ENCODE measurements at places on chromosomes 1 and 21.

GRCh38 chr21:41247561-41248545 is 68.7 kb upstream of the FAM3B start:
- DNase-seq: no peak

GRCh38 chr1:3924825-3925220 is 24.8 kb upstream of the C1orf174 start:
- DNase-seq: no peak

DNA sequence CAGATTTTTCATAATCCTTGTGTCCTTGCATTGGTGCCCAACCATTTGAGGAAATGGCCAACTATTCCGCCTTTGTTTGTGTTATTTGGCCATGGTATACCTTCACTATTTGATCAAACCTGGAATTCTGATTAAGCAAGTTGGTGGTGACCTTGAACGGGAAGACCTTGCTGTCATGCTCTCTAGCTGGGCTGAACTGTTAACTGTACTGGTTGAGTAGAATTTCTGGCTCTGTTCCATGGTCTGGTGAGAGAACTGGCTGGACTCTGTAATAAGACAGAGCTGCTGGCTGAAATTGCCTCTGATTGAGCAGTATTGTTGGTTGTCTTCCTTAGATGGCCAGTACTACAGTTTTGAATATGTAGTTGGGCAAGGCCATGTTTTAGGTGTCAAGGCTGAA is 3.0 kb upstream of the LCE3C start:
- DNase-seq: no peak

DNA sequence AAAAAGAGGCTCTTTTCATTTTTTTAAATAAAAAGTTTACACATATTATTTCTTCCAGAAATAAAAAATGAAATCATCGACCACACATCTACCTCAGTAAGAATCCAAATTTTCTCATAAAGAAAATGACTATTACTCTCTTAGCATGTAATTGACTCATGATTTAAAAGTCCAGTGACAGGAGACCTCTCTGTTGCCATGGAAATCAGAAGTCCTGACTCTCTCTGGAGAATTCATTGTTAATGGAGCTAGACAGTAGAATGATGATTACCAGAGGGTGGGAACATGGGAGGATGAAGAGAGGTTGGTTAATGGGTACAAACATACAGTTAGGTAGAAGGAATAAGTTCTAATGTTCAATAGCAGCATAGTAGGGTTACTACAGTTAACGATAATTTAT is 5.0 kb upstream of the CLCA4 start:
- DNase-seq: no peak

- no peak for DNase-seq
Observed at GRCh38 chr1:932173-932510, 8.4 kb downstream of the SAMD11 start.

DNA sequence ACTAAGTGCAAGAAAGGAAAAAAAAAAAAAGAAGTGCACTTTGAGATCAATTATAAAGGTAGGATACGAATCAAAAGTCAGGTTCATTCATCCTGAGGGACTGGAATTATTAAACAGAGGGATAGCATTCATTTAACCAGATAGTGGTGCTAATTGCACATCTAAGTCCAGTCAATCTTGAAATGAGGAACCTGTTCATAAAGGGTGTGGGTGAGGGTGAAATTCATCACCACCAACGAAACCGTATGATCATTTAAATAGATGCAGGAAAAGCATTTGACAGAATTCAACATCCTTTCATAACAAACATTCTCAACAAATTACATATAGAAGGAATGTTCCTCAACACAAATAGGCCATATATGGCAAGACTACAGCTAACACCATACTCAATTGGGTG is 5.6 kb downstream of the CTSS start:
- no peak for DNase-seq

- no peak for DNase-seq
Observed at GRCh38 chr1:10667861-10668761, 128.3 kb downstream of the CASZ1 start.

GRCh38 chr1:60916906-60917305 is 165.5 kb upstream of the NFIA start:
- no peak for DNase-seq

DNA sequence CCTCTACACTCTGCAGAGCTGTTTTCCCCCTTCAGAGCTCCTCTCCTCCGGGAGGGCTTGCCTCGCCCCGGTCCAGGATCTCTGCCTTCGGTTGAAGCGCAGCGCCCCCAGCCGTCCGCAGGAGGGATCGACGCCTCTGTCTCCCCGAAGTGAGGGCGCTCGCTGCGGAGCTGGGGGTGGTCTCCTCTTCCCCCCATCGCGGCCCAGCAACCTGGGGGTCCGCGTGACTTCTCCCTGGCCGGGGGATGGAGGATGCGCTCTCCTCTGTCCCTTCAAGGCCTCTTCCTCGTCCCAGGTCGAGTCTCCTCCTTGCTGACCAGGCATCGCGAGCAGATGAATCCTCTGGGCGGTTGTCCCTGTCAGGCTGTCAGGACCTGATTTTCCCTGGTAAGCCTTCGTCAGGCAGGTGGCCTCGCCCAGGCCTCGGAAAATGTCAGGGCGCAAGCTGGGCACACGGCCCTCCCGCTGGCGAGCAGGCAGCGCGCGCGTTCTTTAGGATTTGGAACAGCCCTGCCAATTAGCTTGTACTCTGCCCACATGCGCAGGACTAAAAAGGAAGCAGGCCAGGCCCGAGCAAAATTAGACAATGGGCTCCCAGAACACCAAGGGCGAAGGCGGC is 90.5 kb downstream of the EDEM3 start:
- peak; percentile 13 for DNase-seq

GRCh38 chr1:29047142-29047541 is 76.6 kb downstream of the TMEM200B start:
- no peak for DNase-seq

GRCh38 chr1:55259911-55260609 is 44.9 kb upstream of the USP24 start:
- no peak for DNase-seq

DNA sequence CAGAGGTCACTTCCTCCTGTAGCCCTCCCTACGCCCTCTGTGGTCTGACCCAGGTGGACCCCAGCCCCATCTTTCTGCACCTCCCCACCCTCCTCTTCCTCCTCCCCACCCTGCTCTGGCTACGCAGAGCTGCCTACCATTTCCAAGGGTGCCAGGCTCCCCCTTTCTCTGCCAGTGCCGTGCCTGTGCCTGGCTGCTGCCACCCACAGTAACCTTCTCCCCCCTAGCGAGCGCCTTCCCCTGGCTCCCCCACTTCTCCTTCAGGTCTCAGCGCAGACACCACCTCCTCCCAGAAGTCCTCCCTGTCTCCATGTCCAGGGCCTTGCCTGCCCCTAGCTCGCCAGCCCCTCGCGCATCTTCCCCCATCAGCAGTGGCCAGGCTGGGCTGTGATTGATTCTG is 471.5 kb downstream of the PTPRU start:
- DNase-seq: no peak

DNA sequence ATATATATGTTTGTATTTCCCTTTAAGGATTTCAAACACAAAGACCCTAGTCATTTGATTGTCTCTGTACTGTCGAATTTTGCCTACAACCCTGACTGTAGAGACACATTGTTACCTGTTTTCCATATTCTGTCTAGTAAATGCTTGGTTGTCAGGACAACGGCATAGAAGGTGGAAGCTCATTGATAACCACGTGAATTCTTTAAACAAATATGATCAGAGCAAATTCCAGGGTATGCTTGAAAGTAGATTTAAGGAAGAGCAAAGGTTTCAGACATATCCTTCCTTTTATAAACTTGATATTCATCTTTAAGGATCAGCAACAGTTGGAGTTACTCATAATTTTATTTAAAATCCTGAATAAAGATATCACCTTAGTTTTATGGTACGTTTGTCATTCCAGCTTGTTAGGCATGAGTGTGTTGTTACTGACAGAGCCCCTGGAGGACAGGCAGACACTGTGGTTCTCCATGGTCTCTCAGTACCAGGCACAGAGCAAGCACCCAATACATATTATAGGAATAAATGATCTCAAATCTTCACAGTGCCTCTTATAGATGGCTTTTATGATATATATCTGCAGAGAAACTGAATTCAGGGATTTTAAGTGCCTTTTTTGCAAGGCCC is 203.2 kb downstream of the FGGY start:
- no peak for DNase-seq

GRCh38 chr1:57450981-57451380 is 27.1 kb upstream of the DAB1 start:
- DNase-seq: no peak

GRCh38 chr1:221777431-221778072 is 35.7 kb upstream of the DUSP10 start:
- peak; percentile 55 for DNase-seq

DNA sequence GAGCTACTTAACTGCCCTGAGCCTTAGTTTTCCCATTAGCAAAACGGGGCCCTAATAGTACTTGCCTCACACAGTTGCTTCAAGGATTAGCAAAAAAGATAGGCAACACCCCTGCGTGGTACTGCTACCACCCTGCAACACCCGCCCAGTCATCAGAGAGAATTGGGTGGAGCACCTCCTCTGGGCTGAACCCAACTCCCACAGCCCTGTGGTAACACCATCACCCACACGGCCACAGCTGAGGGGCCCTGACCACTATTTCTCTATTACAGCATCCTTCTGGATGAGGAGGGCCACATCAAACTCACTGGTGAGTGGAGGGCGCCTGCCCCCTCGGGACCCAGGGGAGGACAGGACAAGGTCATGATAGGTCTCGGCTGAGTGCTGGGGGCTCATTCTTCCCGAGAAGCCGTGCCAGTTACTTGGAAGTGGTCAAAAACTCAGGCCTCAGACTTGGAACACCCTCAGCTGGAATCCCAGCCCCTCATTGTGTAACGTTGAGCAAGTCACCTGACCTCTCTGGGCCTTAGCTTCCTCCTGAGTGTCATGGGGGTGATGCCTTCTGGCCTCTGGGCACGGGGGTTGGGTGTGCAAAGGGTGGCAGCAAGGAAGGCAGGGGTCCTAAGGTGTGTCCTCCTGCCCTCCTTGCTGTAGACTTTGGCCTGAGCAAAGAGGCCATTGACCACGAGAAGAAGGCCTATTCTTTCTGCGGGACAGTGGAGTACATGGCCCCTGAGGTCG is 24.6 kb downstream of the RPS6KA1 start:
- no peak for DNase-seq

GRCh38 chr1:221740369-221740992 is 1.4 kb downstream of the DUSP10 start:
- DNase-seq: no peak

DNA sequence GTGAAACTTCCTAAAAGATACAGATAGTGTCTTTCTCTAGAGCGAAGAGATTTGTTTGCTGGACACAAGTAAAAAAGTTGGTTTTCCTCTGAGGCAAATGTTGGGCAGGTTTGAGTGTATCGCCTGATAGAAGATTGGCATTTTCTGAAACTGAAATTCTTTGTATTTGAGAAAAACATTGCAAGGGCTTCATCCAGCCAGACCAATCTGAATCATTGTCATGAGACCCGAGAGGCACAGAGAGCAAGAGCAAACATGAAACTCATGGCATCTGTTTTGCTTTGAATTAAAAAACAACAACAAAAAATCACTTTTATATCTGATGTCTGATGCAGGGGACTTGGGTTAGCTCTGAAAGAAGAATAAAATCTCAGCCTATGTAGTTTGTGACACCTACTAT is 379.3 kb upstream of the NCAM2 start:
- DNase-seq: no peak

GRCh38 chr1:44631333-44631646 is 43.0 kb downstream of the TMEM53 start:
- no peak for DNase-seq

GRCh38 chr1:78869136-78869535 is 137.4 kb downstream of the ADGRL4 start:
- no peak for DNase-seq

DNA sequence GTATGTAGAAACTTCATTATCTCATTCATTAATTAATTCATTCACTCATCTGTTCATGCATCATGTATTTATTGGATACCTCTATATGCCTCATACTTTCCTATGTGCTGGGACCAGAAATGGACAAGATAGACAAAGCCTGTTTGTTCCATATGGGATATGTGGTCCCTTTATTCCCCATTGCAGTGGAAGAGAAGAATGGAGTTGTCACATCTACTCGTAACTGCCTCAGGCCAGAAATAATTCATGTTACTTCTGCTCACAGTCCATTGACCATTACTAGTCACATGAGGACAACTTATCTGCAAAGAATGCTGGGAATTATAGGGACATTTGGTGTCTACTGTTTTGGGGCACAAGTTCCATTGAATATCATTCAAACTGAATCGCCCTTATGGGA is 327.8 kb downstream of the MATN1 start:
- no peak for DNase-seq

DNA sequence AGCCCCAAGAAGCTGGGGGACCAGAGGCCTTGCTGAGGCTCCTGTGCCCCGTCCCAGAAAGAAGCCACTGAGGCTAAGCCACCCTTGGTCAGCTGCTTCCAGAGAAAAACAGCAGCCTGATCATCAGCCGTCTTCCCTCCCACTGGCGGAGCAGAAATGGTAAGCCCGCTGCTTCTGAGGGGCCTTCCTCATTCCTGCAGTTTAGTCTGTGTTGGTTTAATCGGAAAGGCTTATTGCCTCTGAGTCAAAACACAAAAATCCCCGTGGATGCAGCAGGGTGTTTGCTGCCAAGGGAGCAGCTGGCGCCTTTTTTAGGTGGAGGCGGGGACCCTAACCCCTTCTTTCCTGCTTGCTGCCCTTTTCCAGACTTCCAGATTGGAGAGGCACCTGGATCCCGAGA is 33.9 kb downstream of the SPSB1 start:
- no peak for DNase-seq

DNA sequence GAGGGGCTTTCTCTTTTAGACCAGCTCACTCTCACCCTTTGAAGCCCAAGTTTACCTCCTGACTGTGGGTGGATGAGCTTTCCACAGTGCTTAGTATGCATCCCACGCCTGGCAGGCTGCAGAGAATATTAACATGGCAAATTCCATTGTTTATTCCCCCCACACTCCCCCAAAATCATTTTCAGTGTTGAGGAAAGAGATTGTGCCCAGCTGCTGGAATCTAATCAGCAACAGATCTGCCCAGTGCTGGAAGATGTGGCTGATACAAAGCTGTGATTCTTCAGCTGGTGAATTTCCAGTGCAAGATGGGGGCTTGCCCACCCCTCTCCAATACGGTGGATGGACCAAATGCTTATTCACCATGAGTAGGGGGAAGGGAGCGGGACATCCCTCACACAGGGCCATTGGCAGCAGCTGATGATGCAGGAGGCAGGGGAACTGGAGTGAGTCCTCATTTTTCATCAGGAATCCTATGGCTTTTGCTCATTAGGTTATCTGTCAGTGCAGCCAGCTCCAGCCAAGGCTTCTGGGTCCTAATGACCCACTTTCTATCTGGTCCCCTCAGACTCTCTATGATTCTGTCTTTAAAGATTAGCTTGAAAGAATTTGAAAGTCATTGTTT is 39.7 kb upstream of the KCNA3 start:
- no peak for DNase-seq

DNA sequence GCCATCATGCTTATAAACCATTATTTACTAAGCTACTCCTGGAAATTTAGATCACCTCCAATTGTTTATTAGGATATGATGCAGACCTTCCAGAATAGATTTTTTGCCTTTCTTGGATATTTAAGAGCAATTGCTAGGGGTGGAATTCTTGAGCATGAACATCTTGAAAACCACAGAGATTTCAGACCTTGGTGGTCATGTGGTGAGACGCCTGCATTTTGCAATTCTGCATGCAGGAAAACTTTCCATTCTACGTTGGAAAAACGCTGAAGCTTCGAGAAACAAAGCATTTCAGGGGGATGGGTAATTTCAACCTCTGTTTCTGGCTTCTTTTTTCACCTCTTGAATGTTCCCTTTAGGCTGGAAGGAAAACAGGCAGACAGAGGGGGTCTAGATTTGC is 596.3 kb downstream of the KIF26B start:
- DNase-seq: no peak

GRCh38 chr1:234478481-234479309 is at the start of gene TARBP1:
TARBP1 (minus strand) TSS chr1:234479179; CDS start chr1:234479103, 76 bp downstream.
- DNase-seq: peak; percentile 76
